ENCODE measurements at places on chromosomes 12 and 14.
A peak's percentile ranks its signal among the peaks of the same experiment; 100 is the strongest.

DNA sequence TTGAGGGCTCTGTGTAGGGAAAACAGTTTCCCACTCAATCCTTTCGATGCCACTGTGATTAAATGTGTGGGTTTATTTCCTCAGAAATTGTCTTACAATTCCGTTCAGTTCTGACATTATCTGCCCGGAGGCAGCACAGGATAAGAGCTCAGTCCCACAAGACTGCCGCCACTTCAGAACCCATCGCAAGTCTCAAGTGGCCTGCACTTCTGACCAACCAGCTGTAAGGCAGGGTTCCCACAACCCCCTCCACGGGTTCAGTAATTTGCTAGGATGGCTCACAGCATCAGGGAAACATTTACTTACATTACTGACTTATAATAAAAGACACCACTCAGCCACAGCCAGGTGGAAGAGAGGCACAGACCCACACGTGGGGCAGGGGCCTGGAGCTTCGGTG lies 17.2 kb downstream of the BDKRB2 start:
- no peak for DNase-seq

GRCh38 chr12:110782094-110782493 lies 39.4 kb upstream of the PPP1CC start:
- DNase-seq = no peak

DNA sequence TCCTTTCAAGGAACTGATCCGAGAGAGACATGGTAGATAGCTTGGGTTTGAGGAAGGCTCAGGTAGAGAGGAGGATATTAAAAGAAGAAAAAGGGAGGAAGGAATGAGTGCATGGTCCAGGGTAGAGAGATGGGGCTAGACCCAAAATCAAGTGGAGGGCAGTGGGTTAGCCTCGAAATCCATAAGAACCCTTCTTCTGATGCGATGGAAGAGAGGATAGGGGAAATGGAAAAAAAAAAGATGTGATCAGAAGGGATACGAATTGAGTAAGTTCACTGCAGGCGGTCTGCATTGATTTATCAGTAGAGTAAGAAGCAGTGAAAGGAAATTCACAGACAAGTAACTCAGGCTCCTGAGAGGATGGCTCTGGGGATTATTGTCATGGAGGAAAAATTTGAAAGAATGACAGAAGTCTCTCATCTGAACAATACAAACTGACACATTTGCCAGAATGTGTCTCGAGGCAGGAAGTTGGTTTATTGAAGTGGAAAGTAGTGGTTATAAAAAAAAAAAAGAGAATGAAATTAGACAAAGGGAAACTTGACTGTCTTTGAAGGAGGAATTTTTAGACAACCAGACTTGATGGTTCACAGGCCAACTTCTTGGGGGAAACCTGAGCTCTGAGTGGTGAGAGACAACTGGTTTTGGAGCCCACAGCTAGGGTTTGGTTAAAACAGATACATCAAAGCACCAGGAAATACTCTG lies 10.2 kb downstream of the PPFIBP1 start:
- no peak for DNase-seq

DNA sequence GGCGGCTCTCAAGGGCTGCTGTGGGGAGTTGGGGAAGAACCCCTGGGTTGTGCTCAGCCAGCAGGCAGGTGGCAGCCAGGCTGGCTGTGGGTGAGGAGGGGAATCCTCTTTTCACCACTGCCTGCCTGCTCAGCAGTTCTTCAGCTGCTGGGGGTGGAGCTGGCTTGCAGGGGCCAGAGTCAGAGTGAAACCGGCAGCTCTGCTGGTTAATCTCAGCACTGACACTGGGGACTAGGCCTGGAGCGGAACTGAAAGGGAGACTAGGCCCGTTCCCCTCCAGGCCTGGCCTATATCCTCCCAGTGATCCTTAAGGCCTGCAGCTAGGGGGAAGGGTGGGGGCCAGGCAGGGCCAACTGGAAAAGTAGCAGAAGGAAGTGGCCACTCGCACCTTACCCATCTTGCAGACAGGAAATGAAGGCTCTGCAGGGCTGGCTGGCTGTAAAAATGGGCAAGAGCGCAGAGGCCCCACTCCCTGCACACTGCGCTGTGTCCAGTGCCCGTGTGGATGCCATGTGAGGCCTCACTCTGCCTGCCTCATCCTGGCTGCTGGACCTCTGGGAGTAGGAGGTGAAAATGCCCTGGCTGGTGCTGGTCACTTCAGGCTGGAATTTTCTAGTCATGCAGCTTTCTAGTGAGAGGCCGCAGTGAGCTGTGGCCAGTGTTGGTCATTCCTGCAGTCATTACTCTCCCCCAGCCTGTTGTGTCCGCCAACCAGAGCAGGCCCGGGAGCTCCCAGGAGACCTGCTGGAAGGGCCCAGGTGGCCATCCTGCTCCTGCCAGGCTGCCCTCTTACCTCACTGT lies 39.4 kb downstream of the SH2B3 start:
- no peak for DNase-seq

- DNase-seq = no peak
Observed at GRCh38 chr12:119204131-119204530, 25.4 kb downstream of the HSPB8 start.

GRCh38 chr14:78498062-78498595 lies 328.0 kb downstream of the NRXN3 start:
- no peak for DNase-seq

DNA sequence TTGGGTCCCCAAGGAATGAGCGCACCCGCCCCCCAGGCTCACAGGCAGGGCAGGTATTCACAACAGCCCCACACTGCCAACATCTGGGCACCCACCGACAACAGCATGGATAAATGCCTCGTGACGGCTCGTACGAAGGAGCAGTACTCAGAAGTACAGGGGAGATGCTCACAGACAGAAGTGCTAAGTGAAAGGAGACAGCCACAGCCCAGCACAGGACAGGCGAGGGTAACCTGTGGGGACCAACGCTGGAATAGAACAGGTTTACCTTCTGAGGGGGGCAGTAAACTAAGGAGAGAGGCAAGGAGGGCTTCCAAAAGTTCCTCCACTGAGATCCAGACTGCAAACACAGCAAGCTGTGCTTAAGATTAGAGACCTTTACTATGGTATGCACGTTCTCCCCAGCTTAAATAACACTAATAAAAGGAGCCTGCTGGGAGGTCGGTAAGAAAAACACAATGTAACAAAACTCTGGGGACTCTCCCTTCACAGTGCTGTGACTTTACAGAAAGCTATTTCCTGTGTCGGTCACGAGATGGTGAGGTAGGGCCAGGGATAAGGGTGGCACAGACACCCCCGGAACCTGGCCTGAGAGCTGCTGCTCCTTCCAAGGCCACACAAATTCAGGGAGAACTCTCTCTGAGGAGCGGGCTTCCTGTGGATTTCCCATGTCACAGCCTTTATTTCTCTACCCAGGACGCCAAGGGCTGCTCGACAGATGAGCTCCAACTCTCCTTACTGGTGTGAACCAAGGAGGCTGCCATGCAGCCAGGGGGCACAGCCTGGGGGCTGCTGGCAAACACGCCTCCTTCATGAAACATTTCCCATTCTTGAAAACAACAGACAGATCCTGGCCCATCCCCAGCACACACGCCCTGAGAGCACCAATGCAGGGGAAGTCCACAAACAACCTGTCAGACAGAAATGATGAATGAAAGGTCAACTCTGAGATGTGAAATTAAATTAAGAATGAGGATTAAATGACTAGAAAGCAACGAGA lies 26.3 kb downstream of the SLC15A4 start:
- DNase-seq = peak; percentile 17

GRCh38 chr12:78684419-78684818 lies 180.2 kb upstream of the SYT1 start:
- DNase-seq = no peak

GRCh38 chr12:106897981-106898901 lies 57.5 kb upstream of the TMEM263 start:
- no peak for DNase-seq

DNA sequence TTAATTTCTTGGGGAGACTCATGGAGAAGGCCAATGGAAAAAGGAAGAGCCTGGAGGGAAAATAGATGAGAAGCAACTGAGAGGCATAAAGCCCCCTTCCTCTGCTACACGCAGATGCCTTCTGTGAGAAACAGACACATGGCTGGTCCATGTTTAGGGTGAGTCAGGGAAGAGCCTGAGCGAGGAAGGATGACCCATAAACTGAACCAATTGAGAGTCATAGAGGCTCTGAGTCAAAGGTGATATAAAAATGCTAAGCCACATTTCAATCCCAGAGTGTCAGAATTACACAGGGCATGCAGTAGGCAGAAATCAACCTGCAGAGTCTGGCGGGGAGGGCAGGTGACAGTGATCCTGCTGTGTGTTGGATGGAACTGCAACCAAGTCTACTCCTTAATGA lies 30.1 kb upstream of the NEDD1 start:
- no peak for DNase-seq

GRCh38 chr12:92551853-92552397 lies 150.9 kb upstream of the PLEKHG7 start:
- no peak for DNase-seq

GRCh38 chr12:113202300-113203075 lies 17.0 kb downstream of the RITA1 start:
- no peak for DNase-seq

GRCh38 chr12:21823581-21823980 lies 49.1 kb upstream of the KCNJ8 start:
- no peak for DNase-seq

DNA sequence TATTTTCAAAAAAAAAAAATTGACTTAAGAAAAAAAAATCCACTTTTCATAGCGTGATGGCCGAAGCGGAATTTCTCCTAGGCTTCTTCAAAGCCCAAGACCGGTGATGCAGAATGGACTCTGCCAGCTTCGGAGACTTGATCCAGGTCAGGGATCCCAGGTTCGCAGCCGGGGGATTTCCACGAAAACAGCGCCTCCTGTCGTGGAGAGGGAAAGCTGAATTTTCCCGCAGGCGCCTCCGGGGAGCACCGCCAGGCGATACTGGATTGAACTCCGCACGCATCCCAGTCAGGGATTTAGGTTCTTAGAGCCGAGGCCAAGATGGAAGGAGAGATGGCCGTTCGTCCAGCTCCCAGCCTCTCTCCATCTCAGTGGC lies 2.1 kb downstream of the TTC6 start:
- DNase-seq = no peak

DNA sequence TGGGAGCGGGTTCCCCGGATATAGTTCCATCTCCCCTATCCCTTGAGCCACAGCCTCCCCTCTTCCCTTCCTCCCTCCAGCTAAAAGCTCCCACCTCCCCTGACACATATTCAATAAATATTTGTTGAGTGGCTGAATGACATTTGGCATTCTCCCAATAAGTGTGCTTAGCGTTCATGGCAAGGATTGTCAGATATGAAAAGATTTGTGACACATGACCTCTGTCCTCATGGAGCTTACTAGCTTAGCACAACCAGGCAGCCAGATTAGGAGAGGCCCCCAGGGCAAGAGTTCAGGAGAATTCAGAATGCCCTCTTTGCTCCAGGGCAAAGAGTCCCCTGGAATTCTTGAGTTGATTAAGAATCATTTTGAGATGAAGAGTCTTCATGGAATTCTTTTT lies 22.5 kb upstream of the SLC6A12 start:
- no peak for DNase-seq

DNA sequence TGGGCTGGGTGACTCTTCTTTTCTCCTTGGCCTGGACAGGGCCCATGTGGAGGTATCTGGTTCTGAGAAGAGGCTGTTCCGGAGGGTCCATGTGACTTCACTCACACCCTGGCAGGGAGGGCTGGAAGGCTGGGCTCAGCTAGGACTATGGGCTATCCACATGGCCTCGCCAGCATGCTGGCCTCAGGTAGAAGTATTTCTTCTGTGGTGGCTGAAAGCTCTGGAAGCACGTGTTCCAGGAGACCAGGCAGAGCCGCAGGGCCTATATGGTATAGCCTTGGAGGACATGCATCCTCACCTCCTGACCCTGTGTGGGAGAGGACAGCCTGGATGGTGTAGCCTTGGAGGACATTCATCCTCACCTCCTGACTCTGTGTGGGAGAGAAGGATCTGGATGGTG lies 38.2 kb upstream of the FZD10 start:
- DNase-seq = no peak

- no peak for DNase-seq
Observed at GRCh38 chr14:88476825-88477224, 78.0 kb downstream of the PTPN21 start.

DNA sequence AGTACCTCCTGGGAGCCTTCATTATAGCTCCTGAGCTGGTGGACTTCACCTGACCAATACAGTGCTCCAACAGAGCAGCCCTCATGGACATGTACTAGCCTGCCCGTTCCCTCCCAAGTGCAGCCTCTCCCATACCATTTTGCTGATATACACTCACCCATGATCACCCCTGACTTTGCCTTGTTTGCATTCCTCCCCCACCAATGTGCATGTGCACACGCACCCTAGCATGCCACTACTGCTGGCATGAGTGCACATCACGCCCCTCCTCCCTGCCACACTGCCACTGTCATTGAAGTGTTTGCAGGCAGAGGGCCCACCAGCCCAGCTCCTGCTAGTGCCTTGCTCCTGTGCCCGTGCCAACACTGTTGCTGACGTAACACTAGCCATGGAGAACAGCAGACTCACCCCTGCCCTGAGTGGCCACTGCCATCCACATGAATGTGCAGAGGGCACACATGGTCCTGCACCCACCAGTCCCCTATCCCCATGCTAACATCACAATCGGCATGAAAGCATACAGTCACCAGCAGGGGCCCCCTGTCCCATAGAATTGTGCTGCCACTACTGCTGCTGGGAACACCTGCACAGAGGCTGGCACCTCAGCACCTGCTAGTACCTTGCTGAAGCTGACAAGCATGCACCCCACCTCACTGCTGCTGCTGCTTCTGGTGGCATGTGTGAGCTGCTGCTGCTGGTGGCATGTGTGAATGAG lies 110.3 kb downstream of the SINHCAF start:
- DNase-seq = no peak

DNA sequence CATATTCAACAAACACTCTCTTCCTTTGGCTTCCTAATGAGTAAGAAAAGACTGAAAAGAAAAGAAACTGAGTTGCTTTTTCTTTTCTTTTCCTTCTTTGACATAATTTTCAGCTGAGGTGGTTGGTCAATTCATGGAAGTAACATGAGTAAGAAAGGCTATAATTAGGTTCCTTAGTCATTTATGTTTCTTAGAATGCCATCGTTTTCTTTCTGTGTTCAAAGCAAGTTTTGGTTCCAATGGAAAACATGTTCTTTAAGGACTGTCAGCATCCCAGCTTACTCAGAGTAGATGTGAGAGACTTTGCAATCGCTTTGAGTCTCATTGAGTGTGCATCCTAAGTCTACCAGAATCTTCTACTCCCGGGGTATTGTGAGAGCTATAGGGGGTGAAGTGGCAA lies 882.4 kb downstream of the DIO2 start:
- no peak for DNase-seq

GRCh38 chr14:68333262-68333661 lies 459.6 kb downstream of the ZFP36L1 start:
- DNase-seq = no peak
